ENCODE measurements at places on chromosomes 3 and 15. TPM values are rescaled to one million over a fixed set of nuclear protein-coding genes. Genes with fewer than 3 reads are reported as not detected.

The PRR20G gene
- not detected for total RNA-seq

The ARF4 gene
- total RNA-seq = 367 TPM

The ITIH1 gene
- total RNA-seq = not detected

The MCF2L2 gene
- 0.37 TPM for total RNA-seq

The ANAPC13 gene
- total RNA-seq = 135 TPM

The GRK7 gene
- total RNA-seq = 0.05 TPM

The A4GNT gene
- not detected for total RNA-seq

The THBS1 gene
- 671 TPM for total RNA-seq

The TAGLN3 gene
- 1.8 TPM for total RNA-seq

The EBLN2 gene
- 8.9 TPM for total RNA-seq

The SLC6A6 gene
- 12.8 TPM for total RNA-seq

The GOLGA6L10 gene
- 0.30 TPM for total RNA-seq

The LRTM1 gene
- not detected for total RNA-seq

The CFAP92 gene
- total RNA-seq = 0.05 TPM

The SLC22A14 gene
- total RNA-seq = 0.59 TPM

The EPHB3 gene
- 3.9 TPM for total RNA-seq

The HGD gene
- 3.0 TPM for total RNA-seq

The AP3B2 gene
- total RNA-seq = 0.23 TPM

The CAPN3 gene
- total RNA-seq = 4.2 TPM

The MASP1 gene
- 25.5 TPM for total RNA-seq

The TERC gene
- total RNA-seq = 21.7 TPM

The TMEM207 gene
- not detected for total RNA-seq

The SLCO3A1 gene
- total RNA-seq = 0.30 TPM

The TRIM42 gene
- not detected for total RNA-seq

The DIS3L gene
- total RNA-seq = 19.0 TPM

The TWF2 gene
- 107 TPM for total RNA-seq

Data from smooth muscle cell of the umbilical artery (primary cell).